ENCODE measurements at places on chromosomes 4 and X.

DNA sequence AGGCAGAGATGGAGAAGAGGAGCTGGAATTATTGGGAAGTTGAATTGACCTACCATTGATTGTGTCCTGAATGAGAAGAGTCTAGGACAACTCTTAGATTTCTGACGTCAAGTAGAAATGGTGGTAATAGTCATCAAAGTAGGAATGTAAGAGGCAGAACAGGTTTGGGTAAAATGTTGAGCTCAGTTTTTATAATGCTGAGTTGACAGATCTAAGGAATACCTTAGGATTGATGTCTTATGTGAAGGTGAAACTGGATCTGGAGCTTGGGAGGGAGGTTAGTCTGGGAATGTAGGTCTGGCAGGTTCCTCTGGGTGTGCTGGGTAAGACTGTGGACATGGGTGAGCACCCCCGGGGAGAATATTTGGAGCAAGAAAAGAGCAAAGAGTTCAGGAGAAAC, 31.9 kb downstream of the JADE1 start:
- DNase-seq = no peak

- no peak for DNase-seq
Measured at GRCh38 chr4:185318679-185319078, 77.0 kb downstream of the LRP2BP start.

GRCh38 chr4:2925931-2926860, 37.0 kb downstream of the NOP14 start:
- DNase-seq = no peak

- no peak for DNase-seq
Measured at GRCh38 chr4:75745721-75746199, 21.4 kb downstream of the USO1 start.

DNA sequence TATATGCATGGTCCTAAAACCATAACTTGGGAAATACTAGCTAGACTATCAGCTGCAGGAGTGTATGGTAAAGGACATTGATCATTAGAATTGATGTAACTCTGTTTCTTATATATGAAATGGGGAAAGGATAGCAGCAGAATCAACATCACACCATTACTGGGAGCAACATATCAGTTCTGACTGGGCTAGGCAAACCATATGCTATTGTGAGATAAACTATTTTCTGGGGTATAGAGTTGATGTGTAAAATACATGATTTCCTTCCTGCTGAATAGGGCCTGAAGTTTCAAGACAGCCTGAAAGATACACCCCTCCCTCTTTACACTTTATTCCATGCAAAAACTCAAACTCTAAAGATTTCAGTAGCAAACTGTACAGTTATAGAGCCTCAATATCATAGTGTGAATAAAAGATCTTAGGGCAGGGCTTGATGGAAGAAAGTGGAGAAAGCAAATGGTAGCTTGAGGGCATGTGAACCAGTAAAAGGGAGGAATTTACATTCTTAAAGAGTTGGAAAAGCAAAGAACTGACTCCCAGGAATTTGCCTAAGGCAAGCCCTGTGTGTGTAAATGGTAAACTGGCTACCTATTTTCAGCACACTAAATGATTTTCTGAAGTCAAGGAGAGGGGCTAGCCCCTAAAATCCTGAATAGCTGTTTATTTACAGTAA, 404.1 kb downstream of the MAPK10 start:
- DNase-seq = no peak

DNA sequence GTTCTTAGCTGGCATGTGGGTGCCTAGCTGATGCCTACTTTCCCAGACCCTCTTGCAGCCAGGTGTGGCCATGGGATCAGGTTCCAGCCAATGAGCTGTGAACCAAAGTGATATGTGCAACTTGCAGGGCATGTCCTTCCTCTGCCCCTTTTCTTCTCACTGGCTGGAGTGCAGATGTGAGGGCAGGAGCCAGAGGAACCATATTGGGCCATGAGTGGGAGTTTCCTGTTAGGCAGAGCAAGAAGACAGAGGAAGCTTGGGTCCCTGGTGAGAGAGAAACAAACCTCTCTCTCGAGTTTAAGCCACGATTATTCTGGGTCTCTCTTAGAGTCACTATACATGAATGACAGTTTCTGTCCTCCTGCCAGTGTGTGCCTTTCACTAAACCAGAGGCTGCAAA, 120.4 kb upstream of the STX18 start:
- DNase-seq = no peak

- no peak for DNase-seq
Measured at GRCh38 chrX:3728454-3728853, 15.0 kb upstream of the PRKX start.

- DNase-seq = no peak
Measured at GRCh38 chrX:48789366-48790220, 3.2 kb downstream of the GATA1 start.

Measured in stimulated activated CD8-positive, alpha-beta memory T cell treated with anti-CD3 and anti-CD28 coated beads, Interleukin-15, amount 100 ng/mL, for 48 hours (primary cell).